ENCODE measurements at places on chromosomes 6 and 20.

DNA sequence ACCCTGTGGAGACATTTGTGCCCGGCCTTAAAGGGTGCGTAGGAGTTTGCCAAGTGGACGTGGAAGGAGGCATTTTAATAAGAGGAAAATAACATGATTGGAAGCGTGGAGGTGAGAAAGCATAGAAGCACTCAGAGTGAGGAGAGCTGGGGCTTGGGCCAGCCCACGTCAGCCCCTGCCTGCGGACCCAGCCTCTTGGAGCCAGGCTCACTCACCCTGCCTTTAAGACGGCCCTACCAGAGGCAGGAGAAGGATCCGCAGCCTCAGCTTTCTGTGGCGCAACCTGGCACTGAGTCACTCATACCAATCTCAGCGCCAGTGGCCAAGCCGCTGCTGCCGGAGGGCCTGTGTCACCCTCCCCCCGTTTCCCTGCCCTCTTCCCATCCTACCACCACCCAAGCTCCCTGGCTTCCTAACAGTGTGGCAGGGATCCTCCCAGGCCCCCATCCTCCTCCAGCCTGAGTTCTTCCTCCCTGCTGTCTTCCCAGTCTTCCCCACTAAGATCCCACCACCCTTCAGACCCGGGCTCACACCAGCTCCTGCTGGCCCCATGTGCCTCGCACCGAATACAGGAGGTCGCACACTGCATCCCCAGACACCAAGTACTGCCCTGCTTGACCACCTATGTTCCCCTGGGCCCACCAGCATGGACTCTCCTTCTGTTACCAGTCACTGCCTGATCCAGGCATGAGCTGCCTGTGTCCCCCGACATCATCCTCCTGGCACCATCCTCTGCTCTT, 285.2 kb downstream of the UST start:
- no peaks in the 10 kb centered on the region for H3K36me3 ChIP-seq
- DNase-seq = peak; percentile 96
- H3K4me3 ChIP-seq = peak overlapping the region; percentile 71
- no peaks in the 10 kb centered on the region for H3K27me3 ChIP-seq
- peaks cover 46% of the 10 kb centered on the region for H3K4me1 ChIP-seq

GRCh38 chr6:16168121-16168520, 39.2 kb downstream of the MYLIP start:
- no peak overlapping the region for H3K4me3 ChIP-seq
- peaks cover 64% of the 10 kb centered on the region for H3K27me3 ChIP-seq
- peaks cover 10% of the 10 kb centered on the region for H3K4me1 ChIP-seq

DNA sequence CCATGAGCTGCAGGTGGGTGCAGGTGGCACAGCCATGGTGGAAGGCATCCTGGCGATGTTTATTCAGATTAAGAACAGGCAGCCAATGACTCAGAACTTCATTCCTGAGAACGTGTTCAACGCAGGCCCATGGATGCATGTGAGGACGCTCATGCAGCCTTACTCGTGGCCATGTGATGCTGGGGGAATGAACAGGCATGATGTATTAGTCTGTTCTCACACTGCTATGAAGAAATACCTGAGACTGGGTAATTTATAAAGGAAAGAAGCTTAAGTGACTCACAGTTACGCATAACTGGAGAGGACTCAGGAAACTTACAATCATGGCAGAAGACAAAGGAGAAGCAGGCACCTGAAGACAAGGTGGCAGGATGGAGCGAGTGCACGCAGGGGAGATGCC, 146.6 kb downstream of the RNASET2 start:
- H3K4me3 ChIP-seq = no peak overlapping the region
- no peak for DNase-seq
- H3K36me3 ChIP-seq = no peaks in the 10 kb centered on the region
- H3K27me3 ChIP-seq = peaks cover 50% of the 10 kb centered on the region

- DNase-seq = no peak
- no peaks in the 10 kb centered on the region for H3K4me1 ChIP-seq
- no peak overlapping the region for H3K4me3 ChIP-seq
- no peak overlapping the region for H3K27ac ChIP-seq
- peaks cover 8% of the 10 kb centered on the region for H3K27me3 ChIP-seq
Measured at GRCh38 chr6:29853245-29853644, 25.6 kb downstream of the HLA-G start.

- H3K4me3 ChIP-seq = no peak overlapping the region
- peak; percentile 62 for DNase-seq
- no peaks in the 10 kb centered on the region for H3K27me3 ChIP-seq
- H3K36me3 ChIP-seq = no peaks in the 10 kb centered on the region
Measured at GRCh38 chr6:74409447-74409846, 713.4 kb downstream of the CD109 start.

Measured in MCF 10A (cell line).